ENCODE measurements at places on chromosomes 3 and 15.

DNA sequence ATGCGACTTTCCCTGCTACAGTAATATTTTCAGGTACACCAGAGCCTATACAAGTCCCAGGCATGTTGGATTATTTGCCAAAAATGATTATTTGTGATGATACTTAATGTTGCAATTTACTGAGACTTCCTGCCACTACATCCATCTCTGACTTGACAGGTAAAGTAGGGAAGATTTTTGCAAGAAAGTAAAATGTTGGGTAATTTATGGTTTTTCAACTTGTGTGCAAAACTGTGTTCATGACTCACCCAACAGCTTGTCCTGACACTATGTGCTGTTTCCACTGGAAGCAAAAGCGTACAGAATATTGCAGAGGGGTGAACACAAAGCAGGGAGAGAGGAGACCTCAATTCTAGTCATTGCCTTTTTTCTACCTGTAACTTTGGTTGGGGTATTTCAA, 5.4 kb upstream of the CRBN start:
- DNase-seq = no peak

DNA sequence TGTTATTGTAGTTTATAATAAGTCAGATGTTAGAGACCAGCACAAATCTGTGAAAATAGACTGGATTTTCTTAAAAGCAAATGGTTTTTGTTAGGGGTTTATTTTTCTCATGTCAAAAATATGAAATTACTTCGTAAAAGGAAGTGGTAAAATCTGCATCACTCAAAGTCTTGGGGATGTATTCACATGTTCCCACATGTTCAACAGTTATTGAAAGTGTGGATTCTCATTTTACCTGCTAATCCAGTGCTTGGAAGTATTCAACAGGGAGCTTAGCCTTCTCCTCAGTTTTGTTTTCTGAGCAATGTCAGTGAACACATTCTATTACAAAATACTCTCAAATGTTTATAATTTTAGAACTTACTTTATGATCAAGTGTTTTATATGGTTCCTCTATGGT, 352.0 kb downstream of the SOX2 start:
- no peak for DNase-seq

- DNase-seq = no peak
Measured at GRCh38 chr15:63997715-63998442, 48.4 kb downstream of the DAPK2 start.

DNA sequence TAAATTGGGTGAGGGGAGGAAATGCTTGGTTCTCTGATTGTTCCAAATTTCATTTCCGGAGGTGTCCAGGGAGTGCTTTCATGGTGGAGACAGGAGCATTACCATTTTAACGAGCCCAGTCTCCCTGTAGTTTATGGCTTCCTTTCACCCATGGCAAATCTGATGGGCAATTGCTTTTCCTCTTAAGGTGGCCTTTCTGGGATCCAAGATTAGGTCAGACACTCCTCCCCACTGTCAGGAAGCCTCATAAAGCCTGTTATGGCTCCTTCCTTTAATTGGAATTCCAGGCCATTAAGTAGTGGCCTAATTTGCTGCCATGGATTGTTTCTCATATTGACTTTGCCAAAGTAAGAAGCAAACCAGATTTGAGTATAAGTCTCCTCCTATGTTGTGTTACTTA, 157.8 kb downstream of the PDCD6IP start:
- no peak for DNase-seq

- peak; percentile 49 for DNase-seq
Measured at GRCh38 chr15:88637841-88638625, 783 bp upstream of the ISG20 start.

GRCh38 chr3:182837855-182838454, 44.7 kb downstream of the ATP11B start:
- no peak for DNase-seq

DNA sequence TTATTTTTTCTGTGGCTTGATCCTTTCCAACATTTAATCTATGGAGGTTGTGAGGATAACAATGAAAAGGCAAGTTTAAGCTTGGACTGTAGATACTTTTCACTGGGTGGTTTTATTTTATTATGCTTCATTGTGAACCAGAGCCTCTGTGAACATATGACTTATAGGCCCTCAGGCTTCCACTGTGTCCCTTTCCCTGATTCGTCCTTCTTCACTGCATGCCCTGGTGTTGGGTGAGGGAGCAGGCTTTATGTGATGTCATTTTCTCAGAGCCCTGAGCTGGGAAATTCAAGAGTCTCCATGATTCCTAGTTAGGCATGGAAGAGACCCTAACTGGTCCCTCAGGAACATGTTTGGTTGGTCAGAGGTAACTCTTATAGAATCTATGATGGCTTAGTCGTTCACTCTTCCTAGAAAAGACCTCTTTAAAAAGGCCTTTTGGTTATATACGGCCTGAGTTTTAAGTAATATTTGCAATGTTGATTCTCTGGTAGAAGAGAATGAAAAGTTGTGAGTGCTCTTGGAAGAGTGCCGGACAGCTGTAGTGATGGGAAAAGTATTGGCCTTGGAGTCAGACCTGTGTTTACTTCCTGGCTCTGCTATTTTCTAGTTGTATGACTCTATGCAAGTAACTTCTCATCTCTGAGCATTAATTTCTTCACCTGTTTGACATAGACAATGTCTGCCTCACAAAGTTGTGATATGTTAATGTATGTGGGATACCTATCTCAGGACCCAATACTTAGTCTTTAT, 168.4 kb downstream of the LPP start:
- DNase-seq = peak; percentile 40

DNA sequence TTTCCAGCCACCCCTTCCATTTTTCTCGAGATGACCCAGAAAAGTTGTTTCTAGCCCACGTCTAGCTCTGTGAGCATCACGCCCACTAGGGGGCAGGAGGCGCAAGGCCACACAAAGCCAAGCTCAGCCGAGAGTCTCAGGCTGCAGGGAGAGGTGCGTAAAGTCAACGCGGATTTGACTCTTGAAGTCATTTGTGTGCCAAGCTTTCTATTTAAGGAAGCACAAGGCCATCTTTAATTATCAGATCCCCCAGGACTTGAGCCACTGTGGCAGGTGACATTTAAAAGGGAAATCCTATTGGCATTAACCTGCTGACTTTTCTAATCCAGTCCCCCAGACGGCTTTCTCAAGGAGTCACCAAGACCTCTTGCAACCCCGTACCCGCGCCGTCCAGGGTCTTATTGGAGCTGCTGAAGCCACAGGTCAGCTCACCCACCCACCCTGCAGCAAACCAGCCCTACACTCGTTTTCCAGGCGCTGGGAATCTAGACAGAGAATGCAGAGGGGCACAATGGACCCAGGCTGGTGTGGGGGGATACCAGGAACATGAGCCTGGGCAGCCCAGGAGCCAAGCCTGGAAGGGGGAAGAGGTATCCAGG, 62.1 kb downstream of the CAPN7 start:
- peak; percentile 89 for DNase-seq

GRCh38 chr15:75994220-75994619, 18.0 kb downstream of the NRG4 start:
- no peak for DNase-seq

DNA sequence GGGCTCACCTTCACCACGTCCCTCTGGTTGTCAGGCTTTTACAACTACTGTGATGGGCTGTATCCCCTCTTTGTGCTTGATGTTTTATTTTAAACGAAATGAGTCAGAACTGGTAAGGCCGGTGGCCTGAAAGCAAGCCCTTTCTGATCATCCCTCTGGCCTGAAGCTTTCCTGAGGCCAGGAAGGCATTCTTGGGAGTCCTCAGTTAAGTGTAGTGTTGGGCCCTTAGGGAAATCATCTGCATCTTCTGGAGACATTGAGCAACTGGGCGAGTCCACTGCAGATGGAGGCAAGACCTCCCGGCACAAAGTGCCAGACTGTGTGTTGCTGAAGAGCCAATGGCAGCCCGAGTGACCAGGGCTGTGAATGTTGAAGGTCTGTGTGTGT, 33.0 kb upstream of the AMOTL2 start:
- DNase-seq = no peak

DNA sequence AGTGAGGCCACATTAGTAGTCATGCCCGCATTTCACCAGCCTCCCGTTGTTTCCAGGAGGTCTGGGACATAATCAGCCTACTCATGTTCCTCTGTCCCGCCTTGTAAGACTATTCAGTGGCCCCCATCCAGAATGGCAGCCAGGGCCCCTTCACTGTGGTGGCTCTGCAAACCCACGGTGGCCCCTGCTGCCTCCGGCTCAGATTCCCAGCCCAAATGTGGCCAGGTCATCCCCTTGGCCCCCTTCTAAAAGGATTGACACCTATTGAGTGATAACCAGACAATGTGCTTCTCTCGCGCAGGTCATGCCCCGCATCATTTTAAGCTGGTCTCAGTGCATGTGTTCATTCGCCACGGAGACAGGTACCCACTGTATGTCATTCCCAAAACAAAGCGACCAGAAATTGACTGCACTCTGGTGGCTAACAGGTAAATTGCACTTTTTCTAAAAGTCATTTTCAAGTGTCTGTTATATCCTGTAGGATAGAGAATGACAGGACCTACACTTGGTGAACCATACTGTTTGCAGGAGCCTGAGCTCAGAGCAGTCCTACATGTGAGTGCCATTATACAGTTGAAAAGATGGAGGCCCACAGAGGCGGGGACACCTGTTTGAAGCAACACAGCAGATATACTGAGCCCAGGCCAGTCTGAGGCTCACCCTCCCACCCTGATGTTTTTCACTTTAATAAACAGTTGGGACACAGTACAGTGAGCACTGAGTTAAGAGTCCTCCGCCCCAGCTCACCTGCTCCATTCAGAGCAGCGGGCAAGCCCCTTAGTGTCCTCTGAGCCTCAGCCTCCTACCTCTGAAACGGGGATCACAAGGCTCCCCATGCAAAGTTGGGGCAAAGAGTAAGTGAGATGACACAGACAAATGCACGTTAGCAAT, 47.7 kb downstream of the PXYLP1 start:
- no peak for DNase-seq

GRCh38 chr15:93029214-93029835, 59.7 kb downstream of the RGMA start:
- DNase-seq = no peak

DNA sequence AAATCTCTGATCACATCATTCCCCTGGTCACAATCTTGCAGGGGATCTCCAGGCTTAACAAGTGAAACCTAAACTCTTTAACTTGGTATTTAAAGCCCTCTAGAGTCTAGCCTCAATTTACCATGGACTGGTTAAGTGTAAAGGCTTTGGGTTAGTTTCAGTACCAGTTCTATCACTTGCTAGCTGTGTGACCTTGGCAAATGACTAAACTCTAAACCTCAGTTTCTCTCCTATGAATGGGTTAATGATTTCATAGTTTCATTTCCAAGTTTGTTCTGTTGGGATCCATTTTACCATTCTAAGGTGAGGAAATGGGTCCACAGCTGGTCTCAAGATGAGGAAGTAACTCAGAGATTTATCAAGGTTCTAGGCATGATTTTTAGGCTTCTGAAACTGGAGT, 38.8 kb upstream of the TIMP4 start:
- no peak for DNase-seq

DNA sequence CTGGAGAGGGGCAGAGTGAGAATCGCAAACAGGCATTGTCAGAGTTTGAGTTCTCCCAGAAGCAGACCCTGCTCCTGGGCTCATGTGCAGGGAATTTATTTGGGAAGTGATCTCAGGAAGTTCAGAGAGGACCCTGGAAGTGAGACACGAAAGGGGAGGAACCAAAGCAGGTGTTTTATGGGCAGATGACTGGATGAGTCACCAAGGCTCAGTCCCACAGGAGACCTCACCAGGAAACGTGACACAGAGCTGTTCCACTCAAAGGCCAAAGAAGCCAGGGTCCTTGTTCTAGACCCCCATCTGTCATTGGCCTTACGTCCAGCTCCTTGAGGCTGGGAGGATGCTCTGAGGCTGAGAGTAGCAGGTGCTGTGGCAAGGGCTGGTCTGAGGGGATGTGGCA, 43.4 kb upstream of the SEC22A start:
- no peak for DNase-seq

DNA sequence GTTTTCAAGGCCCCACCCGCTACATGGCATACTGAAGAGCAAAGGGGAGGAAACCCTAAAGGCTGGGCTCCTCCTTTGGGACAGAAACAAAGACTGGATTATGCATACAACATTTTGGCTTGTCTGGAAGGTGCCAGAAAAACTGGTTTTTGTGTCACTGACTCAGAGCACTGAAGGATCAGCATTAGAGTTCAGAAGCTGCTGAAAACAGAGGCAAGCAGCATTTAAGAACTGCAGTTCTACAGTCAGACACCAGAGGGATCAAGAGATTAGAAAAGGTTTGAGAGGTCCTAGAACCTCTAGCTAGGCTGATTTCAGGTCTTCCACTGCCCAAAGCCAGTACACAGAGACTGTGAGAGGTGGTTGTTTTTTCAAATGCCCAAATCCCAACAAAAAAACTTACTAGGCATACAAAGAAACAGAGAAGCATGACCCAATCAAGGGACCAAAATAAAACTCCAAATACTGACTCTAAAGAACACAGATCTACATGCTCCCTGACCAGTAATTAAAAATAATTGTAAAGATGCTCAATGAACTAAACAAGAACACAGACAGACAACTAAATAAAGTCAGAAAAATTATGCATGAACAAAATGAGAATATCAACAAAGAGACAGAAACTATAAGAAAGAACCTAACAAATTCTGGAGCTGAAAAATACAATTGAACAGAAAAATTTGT, 91.2 kb downstream of the SENP2 start:
- DNase-seq = peak; percentile 49

- no peak for DNase-seq
Measured at GRCh38 chr3:183502237-183503181, 53.0 kb downstream of the KLHL6 start.

DNA sequence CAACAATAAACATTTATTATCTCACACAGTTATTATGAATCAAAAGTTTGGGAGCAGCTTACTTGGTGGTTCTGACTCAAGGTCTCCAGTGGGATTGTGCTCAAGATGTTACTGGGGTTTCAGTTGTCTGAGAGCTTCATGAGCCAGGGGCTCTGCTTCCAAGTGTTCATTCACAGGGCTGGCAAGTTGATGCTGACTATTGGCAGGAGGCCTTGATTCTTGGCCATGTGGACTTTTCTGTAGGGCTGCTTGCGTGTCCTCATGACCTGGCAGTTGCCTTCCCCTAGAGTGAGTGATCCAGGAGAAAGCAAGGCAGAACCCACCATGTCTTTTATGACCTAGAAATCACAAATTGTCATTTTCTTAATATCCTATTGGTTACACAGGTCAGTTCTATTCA, 87.2 kb upstream of the TNFAIP8L3 start:
- DNase-seq = no peak

- no peak for DNase-seq
Measured at GRCh38 chr3:179005706-179006105, 65.9 kb downstream of the ZMAT3 start.

DNA sequence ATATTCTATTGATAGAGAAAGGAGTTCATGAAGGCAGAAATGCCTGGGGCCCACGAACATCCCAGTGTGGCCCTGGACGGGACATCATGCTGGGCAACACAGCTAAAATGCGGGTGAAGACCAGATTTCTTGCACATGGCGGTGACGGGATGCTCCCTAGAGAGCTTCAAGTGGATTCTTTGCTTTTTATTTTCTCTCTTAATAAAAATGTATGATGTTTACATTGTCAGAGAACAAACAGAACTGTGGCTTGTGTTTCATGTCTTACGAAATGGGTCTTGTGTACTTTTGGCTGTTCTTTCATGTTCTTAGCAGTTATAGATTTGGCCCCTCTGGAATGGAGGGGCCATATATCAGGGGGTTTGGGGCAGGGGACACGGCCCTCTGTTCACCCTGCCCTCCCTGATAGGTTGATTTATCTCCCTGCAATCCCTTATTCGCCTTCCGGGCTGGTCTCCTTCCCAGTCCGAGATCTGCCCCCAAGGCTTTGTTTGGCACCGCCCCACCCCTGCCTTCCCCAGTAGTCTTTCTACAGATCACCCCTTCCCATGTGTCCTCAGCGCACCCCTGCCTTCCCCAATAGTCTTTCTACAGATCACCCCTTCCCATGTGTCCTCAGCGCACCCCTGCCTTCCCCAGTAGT, 68.7 kb upstream of the CGNL1 start:
- no peak for DNase-seq

- DNase-seq = no peak
Measured at GRCh38 chr3:77546246-77546645, 506.3 kb downstream of the ROBO2 start.

All from body of pancreas (tissue), 4 donors.